Kasumi-1 (cell line): ENCODE measurements at places on chromosomes 7 and 10.

GRCh38 chr7:50062951-50063350 lies 30.1 kb downstream of the ZPBP start:
- DNase-seq, result no peak

- no peak for DNase-seq
Observed at GRCh38 chr10:68239596-68240150, 7.8 kb upstream of the ATOH7 start.

DNA sequence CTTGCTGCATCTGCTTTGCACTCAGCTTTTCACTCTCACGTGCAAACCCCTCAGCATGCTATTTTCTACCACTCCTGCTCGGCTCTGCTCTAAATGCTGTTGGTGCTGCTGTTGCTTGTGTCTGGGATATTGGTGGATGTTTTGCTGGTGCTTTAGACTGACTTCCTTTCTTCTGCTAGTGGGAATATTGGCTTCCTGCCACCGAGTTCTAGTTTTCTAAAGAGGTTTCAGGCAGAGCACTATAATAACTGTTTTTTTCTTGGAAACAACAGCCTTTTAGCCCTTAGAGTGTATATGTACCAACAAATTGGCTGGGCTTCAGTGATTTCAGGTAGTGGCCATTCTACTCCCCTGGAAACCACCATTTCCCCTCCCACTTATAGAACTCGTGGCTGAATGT lies 27.8 kb downstream of the TMEM236 start:
- peak; percentile 31 for DNase-seq

DNA sequence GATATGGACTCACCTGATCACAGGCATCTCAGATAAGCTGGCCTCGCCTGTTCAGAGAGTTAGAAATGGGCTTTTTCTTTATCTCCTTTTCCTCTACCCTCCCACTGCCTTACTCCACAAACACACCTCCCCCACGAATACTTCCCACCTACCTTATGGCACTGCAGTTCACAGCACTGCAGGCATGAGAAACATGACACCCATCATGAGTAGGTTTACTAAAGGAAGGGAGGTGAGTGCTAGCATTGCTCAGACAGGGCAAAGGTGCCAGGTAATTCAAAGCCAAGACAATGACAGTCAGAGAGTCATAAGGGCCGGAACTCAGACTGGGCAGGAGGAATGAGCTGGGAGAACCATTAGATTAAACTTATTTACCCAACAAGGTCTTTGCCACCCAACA lies 220.6 kb downstream of the FAM107B start:
- no peak for DNase-seq

GRCh38 chr7:571096-571717 lies 51.6 kb upstream of the PDGFA start:
- DNase-seq, result no peak

DNA sequence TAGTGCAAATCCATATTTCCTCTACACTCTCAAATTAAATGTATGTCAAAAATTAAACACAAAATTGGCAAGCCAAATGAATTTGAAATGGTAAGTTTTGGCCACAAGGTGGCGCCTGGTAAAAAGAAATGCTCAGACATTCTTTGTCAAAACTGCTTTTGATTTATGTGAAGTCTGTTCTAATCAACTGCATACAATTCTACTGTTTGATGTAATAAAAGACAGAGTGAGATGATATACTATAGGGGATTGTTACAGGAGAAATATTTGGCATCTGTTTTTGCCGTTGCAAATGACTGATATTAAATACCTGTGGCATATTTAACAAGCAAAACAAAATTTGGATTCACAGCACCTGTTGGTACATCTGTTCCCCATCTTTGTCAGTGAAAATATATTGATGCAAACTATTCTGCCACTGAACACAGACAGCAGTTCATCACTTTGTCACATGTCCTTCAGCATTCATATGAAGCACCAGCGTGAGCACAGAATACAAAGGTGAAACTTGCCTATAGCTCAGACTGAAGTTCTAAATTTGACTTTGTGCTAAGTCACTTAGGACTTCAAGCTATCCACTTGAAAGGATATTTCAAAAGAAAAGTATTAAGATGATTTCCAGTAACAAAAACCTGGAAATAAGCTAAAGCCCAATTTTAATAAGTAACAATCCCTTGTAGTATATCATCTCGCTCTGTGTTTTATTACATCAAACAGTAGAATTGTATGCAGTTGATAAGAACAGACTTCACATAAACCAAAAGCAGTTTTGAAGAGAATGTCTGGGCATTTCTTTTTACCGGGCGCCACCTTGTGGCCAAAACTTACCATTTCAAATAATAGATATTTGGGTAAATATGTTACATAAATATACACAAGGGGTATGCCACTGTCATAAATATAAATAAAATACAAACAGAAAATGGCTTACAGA lies 10.2 kb upstream of the CH25H start:
- DNase-seq, result peak; percentile 79

- peak; percentile 33 for DNase-seq
Observed at GRCh38 chr7:99498546-99498944, 1.5 kb downstream of the ZNF394 start.

GRCh38 chr10:100448951-100449350 lies 13.9 kb upstream of the WNT8B start:
- DNase-seq, result no peak

- DNase-seq, result peak; percentile 97
Observed at GRCh38 chr10:17744341-17744861, 7.6 kb upstream of the TMEM236 start.

DNA sequence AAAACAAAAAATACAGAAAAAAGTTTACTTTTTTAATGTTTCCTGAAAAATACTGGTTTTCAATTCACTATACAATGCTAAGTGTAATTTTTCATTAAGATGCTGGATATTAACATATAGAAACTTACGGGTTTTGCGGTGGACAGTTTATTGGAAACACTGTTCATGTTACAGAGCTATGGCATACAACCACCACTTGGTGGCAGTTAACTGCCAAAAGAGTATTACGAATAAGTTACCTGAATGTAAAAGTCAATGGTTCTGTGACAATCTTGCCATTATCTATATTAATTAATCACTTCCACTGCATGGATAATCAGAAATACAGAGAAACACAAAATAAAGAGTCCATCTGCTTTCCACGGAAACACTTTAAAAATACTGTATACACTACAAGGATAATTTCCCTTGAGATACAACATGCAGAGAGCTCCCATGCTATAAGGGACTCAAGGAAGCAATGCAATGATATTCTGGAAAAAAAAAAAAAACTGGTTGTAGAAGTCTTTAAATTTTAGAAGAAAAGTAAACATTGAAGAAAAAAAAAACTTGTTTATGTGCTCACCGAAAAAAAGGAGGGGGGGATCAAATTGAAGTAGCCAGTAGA lies 97.0 kb downstream of the TPK1 start:
- peak; percentile 26 for DNase-seq

DNA sequence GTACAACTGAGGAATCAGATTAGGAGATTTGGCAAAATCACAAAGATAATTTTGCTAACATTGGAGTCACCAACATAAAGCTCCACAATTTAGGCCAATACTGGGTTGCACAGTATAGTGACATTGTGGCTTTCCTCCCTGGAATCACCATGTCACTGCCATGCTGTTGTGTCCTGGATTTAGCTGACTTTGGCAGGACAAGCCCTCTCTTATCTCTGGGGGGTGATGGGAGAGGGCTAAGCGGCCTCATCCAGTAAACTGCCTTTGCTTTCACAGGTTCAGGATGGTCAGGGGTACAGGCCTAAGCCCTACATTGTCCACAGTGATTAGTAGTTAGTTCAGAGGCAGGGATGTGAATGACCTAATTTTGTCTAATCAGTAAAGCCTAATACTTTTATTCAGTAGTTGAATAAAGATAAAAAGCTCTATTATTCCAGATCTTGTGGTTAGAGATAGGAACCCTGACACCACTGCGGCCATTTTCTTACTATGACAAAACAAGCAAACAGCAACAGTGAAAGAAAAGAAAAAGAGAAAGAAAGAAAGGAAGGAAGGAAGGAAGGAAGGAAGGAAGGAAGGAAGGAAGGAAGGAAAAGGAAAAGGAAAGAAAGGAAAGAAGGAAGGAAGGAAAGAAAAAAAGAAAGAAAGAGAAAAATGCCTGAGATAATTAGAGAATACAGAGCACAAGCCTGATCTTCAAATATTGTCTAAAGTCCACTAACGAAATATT lies 140.1 kb downstream of the ETV1 start:
- DNase-seq, result no peak

DNA sequence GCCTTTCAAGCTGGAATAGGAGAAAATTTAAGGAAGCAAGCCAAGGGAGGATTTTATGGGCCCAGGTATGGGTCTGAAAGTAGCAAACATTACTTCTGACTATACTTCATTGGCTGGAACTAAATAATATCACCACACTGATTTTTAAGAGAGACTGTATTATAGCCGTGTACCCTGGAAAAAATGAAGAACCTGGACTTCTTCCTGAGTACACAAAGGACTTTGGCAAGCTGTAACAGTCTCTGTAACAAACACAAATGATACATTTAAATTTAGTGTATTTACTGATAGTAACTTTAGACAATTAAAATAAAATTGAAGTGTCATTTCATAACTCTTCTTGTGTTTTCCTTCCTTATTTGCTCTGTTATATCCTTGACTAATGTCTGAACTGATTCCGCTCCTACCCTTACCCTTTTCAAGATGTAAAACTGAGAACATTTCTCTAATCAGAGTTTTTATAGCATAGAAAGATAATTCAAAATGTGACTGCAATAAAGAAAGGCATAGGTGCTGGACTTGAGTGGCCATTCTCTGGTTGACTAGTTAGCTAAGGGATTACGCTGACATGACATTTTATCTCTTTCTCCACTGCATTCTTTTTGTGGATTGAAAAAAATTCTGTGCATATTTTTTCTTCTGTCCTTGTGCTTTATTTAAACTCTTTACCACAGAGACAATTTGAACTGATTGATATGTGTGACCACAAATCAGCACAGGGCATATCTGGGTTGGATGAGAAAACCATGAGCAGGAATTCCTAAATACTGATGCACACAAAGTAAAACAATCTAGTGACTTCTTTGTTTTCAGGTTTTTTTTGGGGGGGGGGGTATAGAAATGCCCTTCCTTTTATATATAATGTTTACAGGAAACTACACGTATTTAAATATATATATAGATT lies 349.7 kb downstream of the MDFIC start:
- DNase-seq, result no peak

- no peak for DNase-seq
Observed at GRCh38 chr10:104029521-104029860, 56.2 kb downstream of the COL17A1 start.

GRCh38 chr10:126690534-126690933 lies 20.0 kb upstream of the C10orf90 start:
- DNase-seq, result no peak

GRCh38 chr10:14560791-14561765 lies 213.6 kb downstream of the FAM107B start:
- DNase-seq, result no peak

- no peak for DNase-seq
Observed at GRCh38 chr10:121290674-121291073, 307.6 kb downstream of the FGFR2 start.

GRCh38 chr10:129114588-129114987 lies 352.5 kb upstream of the MGMT start:
- no peak for DNase-seq

GRCh38 chr7:84187813-84188510 lies 6.6 kb downstream of the SEMA3A start:
- DNase-seq, result no peak

DNA sequence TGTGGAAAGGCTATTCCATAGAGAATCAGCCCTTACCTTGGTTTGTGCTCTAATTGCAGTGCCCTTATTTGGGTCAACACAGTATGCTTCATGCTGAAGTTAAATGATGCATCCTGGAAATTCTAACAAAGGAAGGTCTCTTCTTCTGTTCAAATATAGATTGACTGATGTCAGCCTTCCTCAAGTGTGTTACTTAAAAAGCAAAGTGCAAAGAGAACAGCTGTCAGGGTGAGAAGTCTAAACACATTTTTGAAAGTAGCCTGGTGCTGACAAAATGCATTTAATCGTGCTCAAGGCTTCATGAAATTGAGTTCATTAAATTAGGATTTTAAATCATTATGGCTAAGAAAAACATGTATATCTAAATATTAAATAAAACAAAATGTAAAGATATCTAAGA lies 19.5 kb downstream of the AGR2 start:
- DNase-seq, result no peak

- DNase-seq, result no peak
Observed at GRCh38 chr7:6056616-6057015, 25.4 kb downstream of the ANKRD61 start.

DNA sequence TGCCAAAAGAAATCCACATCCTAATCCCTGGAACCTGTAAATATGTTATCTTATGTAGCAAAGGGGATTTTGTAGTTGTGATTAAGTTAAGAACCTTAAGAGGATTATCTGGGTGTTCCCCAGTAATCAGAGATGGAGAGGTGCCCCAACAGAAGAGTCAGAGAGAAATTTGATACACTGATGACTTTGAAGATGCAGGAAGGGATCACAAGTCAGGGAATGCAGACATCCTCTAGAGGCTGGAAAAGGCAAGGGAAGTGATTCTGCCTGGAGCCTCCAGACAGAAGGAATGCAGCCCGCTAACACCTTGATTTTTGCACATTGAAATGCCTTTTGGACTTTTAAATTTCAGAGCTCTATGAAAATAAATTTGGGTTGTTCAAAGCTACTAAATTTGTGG lies 531.7 kb downstream of the DNAJB9 start:
- DNase-seq, result no peak

DNA sequence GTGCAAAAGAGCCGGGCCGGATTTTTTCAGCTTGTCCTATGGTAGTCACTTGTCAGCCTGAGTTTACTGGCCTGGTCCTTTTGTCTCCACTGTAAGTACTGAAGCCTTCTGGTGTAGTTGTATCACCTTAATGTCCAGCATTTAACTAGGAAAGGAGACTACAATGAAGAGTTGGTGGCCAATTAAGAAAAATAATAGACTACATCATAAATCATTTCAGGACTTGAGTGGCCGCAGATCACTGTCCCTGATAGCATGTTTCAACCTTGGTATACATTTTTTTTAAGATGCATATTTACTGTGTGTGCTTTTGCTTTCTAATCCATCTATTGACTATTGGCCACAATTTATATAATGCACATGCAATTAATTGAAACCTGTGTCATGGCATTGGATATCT lies 6.1 kb downstream of the FZD1 start:
- DNase-seq, result no peak

DNA sequence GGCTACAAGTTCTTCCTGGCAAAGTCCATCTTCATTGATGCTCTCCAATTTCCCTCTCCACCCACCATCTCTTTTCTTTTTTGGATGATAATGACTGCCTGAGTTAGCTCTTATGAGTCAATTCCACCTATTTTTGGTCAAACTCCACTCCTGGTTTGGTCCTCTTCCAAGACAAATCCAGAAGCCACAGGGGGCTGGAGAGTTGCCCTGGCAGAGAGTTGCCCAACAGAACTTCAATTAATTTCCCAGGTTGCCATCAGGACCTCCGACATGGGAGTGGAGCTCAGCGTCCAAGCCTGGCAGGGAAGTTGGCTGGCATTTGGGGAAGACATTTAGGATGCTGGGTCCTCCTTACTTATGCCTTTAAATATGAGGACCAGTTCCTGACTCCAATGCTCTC lies 29.2 kb upstream of the KCNMA1 start:
- DNase-seq, result no peak
